Left cardiac atrium (tissue), 4 donors: ENCODE measurements at places on chromosomes 16 and 17. TPM values are rescaled to one million over a fixed set of nuclear protein-coding genes. Genes with fewer than 3 reads are reported as not detected.

GOSR2 gene
- 44.4 TPM for total RNA-seq

AMDHD2 gene
- 15.8 TPM for total RNA-seq

TMED6 gene
- not detected for total RNA-seq

CLEC19A gene
- total RNA-seq: not detected

COX6A2 gene
- total RNA-seq: 743 TPM

OR1F1 gene
- total RNA-seq: not detected

WDR90 gene
- total RNA-seq: 9.6 TPM

C17orf100 gene
- total RNA-seq: 0.59 TPM

GAST gene
- not detected for total RNA-seq

ABCA8 gene
- total RNA-seq: 72.2 TPM

HNF1B gene
- total RNA-seq: not detected

ADAM11 gene
- total RNA-seq: 19.5 TPM

ODF4 gene
- not detected for total RNA-seq

CCL5 gene
- total RNA-seq: 8.6 TPM

NGFR gene
- total RNA-seq: 31.1 TPM

TBC1D3D gene
- 0.41 TPM for total RNA-seq

KIF2B gene
- not detected for total RNA-seq

CHST6 gene
- 4.4 TPM for total RNA-seq

LRRC37A3 gene
- 3.7 TPM for total RNA-seq

BCO1 gene
- 0.18 TPM for total RNA-seq
